ENCODE measurements at places on chromosomes 3 and 15.

DNA sequence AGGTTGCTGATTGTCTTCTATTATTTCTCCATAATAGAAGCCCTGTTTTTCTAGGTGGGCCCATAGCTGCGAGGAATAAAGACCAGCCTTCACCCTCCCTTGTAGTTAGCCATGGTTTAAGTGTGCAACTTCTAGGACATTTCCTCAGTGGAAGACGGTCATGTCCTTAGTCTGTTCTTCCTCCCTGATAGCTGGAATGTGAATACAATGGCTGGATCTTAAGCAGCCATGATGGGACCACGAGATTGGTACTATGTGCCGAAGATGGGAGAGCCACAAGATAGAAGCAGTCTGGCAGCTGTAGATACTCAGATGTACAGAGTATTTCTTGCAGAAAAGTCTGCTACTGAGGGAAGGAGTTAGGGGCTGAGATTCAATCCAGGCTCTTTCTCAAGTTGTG is 152.9 kb downstream of the PTPRG start:
- peaks cover 3% of the 10 kb centered on the region for H3K4me1 ChIP-seq
- DNase-seq = no peak
- H3K4me3 ChIP-seq = no peak overlapping the region
- no peaks in the 10 kb centered on the region for H3K27me3 ChIP-seq
- no peak overlapping the region for H3K27ac ChIP-seq

DNA sequence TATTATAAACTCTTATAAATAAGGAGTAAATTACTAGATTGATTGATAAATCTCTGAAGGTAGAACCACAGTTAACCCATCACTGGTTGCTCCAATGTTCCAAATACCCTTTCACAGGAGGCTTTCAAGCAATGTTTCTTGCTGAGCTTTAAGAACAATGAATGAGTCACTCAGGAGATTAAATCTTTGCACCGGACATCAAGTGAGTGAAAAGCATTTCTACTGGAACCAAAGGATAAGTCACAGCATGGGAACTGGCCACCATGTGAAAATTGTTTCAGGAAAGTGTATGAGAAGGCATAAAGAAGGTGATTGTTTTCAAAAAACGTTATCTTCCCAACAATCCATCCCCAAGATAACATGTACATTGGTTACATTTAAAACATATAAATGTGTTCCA is 90.6 kb downstream of the CNTN3 start:
- no peak overlapping the region for H3K4me3 ChIP-seq
- no peaks in the 10 kb centered on the region for H3K4me1 ChIP-seq
- H3K27me3 ChIP-seq = no peaks in the 10 kb centered on the region

DNA sequence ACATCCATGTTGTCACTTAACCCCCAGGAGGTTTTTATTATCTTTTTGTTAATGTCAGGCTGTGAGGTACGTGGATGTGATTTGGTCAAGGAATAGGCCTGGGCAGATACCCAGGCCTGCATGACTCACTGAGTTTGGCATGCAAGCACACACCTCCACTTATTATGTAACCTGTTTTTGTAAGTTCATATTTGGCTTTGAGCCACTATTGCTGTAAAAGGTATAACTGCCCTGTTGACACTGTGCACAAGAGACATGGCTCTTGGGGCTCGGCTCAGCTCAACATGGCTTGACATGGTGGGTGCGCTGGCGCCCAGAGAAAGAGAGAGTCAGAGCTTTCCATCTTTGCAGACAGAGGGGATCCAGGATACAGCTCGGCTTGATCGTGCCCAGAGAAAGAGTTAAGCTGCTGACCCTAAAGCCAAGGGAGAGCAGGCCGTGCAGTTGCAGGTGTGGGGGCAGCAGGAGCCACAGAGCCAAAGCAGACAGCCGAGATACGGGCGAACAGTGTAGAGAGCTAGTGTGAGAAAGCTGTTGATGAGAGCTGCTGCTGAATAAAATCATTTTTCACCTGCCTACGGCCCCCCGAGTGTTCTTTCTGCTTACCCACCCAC is 67.9 kb upstream of the UNC13C start:
- no peaks in the 10 kb centered on the region for H3K4me1 ChIP-seq
- H3K36me3 ChIP-seq = no peaks in the 10 kb centered on the region
- no peak for DNase-seq
- no peaks in the 10 kb centered on the region for H3K27me3 ChIP-seq

DNA sequence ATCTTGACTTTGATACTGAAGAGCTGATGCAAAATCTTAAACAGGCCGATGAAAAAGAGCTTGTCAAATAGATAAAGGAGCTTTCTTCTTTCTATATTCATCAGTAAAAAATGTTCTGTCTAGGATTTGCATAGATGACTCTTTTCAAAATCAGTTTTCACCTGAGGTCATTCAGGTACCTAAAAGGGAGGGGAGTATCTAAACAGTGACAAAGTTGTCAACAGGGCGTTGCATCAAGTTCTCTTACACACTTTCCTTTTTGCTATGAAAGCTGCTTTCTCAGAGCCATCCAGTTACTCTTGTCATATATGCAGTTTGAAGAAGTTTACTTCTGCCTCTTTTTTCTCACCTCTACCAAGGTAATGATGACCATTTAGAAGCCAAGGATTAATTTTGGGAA is 60.0 kb downstream of the AKAP13 start:
- H3K4me3 ChIP-seq = no peak overlapping the region
- no peaks in the 10 kb centered on the region for H3K27me3 ChIP-seq
- no peaks in the 10 kb centered on the region for H3K36me3 ChIP-seq
- H3K4me1 ChIP-seq = peaks cover 45% of the 10 kb centered on the region
- DNase-seq = no peak
- no peak overlapping the region for H3K27ac ChIP-seq

- no peak overlapping the region for H3K27ac ChIP-seq
- no peaks in the 10 kb centered on the region for H3K27me3 ChIP-seq
- DNase-seq = no peak
- no peaks in the 10 kb centered on the region for H3K36me3 ChIP-seq
Measured at GRCh38 chr3:5298453-5298852, 110.9 kb downstream of the EDEM1 start.

Data from heart left ventricle (tissue), 16 donors.